ENCODE measurements at places on chromosomes 6 and 20. TPM values are rescaled to one million over a fixed set of nuclear protein-coding genes. Genes with fewer than 3 reads are reported as not detected.
A peak's percentile ranks its signal among the peaks of the same experiment; 100 is the strongest.

GRCh38 chr6:136180704-136181511 lies 69.2 kb downstream of the MTFR2 start:
- DNase-seq, result no peak

- no peak for DNase-seq
Observed at GRCh38 chr20:2331106-2331505, 35.3 kb downstream of the TGM3 start.

- no peak for DNase-seq
Observed at GRCh38 chr20:2816583-2817340, 598 bp downstream of the TMEM239 start.

GRCh38 chr6:96563853-96564252 lies 925 bp downstream of the FHL5 start:
- DNase-seq, result no peak

GRCh38 chr6:7547315-7547714 lies 5.8 kb downstream of the DSP start:
- no peak for DNase-seq

- no peak for DNase-seq
Observed at GRCh38 chr20:20321134-20321533, 46.8 kb upstream of the INSM1 start.

DNA sequence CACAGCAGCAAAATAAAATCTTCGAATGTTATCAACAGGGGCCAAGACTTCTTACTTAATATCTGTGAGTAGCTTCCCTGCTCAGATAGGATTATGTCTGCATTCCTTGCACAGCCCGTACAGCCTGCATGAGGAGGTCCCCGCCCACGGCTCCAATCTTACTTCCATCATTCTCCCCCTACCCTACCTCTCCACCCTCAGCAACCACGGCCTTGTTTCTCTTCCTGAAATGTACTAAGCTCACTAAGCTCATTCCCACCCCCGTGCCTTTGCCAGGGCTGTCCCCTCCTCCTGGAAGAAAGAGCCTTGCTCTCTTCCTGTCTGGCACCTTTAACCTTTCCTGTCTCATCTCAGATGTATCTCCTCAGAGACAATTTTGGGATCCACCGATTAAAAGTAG lies 120.4 kb downstream of the BCAS1 start:
- no peak for DNase-seq

DNA sequence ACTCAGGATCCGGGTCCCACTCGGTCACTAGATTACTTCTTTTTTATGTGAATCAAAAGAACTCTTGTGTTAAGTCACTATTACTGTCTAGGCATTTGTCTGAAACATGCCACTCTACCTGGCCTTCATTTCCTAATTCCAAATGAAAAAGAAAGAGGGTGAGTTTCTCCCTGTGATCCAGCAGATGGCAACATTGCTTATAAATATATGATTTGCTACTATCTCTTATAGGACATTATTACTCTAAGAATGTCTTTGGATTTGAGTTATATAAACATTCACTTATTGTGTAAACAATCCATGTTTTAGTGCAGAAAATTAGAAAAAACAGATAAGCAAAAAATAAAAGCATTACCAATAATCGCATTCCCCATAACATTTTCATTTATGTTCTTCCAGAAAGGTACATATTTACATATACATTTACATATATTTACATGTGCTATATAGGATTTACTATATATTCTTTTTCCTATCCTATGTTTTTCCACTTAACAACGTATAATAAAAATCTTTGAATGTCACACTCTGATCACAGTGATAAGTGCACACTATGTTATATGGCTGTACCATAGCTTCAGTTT lies 66.9 kb downstream of the FAXC start:
- DNase-seq, result peak; percentile 73

DNA sequence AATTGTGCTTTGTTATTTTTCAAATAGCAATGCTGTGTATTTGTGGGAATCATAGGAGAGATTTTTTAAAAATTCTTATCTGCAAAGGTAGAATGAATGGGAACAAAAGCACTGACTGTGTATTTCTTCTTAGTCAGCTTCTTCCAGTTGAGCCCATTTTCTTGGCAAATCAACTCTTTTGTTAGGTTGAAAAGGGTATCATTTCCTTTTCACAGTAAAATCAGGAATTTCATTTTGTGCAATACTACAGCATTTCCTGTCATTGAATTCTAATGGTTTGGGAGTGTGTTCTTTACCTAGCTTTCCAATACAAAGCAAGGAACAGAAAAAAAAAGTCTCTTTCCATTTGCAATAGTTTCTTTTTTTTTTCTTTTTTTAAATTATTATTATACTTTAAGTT lies 19.0 kb upstream of the EXOC2 start:
- DNase-seq, result no peak

DNA sequence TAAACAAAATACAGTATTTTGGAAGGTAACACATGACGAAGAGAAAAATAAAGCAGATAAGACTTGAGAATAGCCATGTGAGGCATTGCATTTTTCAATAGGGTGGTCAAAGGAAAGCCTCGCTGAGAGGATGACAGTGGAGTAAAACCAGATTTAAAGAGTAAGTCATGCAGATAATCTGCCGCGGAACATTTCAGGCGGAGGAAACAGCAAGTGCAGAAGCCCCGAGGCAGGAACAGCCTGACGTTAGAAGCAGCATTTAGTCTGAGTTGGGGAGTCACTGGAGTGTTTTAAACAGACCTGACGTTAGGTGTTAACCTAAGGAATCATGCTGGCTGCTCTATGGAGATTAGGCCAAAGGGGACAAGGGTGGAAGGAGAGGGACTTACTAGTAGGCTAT lies 65.0 kb upstream of the VSTM2L start:
- no peak for DNase-seq

DNA sequence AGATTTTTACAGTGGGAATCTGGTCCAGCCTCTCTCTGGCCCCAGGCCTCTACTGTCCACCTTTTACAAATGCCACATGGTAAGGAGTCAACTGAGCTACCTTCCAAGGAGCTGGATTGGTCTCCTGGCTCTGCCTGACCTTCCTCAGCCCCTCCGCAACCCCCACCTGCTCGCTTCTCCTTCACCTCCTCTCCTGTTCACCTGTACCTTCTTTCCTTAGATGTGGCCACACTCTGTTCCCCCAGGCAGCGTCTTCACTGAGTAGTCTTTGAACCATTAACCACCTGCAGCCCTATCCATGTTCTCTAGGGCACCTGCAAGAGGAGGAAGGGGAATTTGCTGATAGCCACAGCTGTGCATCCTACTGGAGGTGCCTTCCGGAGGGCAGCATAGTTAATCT lies 55.3 kb upstream of the DDR1 start:
- DNase-seq, result no peak

GRCh38 chr20:31652917-31653396 lies 15.2 kb downstream of the COX4I2 start:
- no peak for DNase-seq

DNA sequence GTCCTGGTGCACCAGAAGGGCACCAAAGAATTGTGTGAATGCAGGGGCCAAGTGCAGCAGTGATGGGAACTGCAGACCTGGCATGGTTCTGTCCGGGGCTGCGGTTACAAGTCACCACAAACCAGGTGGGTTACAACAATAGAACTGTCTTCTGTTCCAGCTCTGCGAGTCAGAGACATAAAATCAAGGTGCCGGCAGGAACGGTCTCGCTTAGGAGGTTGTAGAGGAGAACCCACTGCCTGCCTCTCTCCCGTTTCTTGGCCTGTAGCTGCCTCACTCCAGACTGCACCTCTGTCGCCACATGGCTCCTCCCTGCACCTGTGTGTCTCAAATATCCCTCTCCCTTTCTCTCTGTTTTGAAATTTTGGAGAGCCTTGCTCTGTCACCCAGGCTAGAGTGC lies 143.3 kb downstream of the TAF4 start:
- no peak for DNase-seq

DNA sequence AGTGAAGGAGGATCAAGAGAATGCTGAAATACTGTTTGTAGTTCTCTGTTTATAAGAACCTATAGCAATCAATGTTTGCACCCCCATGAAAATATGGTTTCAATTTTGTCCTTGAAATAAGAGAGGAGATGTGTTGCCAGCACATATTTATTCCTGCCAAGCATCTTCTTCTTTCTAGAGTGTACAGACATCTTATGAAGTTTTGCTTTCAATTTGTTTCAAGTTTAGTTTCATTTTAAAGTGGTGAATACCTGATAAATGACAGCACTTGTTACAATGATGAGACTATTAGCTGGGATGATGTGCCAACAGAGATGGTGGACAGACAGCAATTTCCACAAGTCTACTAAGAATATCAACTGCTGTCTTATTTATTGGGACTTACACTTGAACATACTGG lies 39.2 kb upstream of the CENPW start:
- DNase-seq, result no peak

DNA sequence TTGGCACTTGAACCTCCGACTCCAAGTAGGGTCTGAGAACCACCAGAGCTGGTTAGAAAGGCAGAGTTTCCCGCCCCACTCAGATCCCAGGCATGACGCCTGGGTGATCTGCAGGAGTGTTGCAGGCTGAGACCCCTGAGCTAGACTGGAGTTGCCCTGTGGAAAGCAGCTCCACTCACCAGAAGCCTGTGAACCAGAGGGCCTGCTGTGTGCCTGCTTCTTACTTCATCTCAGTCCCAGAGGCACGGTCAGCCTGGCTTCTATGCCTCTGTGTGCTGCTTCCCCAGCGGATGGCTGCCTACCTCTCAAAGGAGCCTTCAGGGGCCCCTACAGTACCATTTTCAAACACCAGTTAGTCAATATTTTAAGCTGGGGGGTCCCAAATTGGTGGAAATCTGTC lies 15.6 kb upstream of the CCN6 start:
- DNase-seq, result no peak

DNA sequence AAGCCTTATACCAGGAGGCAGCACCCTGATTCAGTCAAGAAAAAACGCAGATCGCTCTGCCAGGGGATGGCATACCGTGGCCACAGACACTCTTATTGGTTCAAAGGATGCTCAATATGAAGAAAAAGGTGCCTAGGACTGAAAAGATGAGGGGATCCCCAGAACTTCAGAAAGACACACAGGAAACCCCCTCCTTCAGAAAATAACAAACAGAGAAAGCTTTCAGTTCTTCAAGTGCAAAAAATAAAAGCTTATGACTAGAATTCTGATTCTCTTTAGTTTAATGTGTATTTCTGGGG lies 17.7 kb upstream of the MYB start:
- no peak for DNase-seq

- no peak for DNase-seq
Observed at GRCh38 chr20:20076297-20077065, 24.1 kb downstream of the CFAP61 start.

- no peak for DNase-seq
Observed at GRCh38 chr6:3305831-3306230, 47.1 kb downstream of the PSMG4 start.

DNA sequence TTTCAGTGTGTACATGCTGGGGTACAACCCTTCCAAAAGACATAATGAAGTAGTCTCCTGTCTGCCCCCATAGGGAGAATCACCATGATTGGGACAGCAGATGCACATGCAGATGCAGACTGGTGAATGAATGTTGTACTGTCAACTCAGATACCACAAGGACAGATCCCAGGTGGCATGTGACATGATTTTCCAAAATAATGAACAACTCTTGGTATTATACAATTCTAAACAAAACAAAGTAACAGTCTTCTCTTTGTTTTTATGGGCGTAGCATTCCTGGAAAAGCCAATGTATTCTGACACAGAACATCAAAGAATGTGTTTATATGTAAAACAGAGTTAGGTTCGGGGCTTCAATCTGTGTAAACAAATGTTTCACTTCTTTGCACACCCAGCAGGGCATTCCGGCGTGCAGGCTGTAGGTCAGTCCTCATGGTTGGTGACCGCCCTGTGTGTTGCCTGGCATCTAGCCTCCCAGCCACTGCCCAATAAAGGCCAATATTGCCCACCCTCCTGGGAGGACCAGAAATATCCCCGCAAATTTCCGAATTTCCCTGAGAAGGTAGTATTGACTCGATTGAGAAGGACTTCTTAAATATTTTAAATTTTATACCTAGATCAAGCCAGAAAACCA lies 127.7 kb downstream of the KLHL32 start:
- no peak for DNase-seq

DNA sequence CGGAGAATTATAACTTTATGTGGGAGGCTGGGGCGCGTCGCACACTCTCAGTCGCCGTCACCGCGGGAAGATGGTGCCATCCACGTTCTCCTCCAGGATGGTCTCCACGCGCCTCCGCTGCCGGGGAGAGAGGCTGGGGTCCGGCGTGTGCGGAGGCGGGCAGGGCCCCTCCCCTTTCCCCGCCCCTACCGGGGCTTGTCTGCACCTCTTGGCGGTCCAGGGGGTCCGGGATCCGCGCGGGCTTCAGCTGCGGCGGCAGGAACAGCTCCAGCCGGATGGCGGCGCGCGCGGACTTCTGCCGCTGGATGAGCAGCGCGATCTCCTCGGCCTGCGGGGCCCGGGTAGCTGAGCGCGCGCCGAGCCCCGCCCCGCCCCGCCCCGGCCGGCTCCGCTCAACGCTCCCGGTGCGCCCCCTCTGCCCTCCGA lies 807 bp downstream of the LKAAEAR1 start:
- peak; percentile 91 for DNase-seq

DNA sequence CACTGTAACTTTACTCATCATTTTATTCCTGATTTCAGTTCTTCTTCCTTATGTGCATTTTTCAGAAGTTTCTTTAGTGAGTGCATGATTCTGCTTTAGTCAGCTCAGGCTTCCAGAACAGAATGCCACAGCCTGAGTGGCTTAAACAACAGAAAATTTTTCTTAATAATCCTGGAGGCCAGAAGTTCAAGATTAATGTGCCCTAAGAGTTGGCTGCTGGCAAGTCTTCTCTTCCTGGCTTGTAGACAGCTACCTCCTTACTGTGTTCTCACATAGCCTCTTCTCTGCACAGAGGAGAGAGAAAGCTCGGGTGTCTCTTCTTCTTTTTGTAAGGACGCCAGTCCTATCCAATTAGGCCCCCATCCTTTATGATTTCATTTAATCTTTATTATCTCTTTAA lies 443.1 kb upstream of the RGS17 start:
- DNase-seq, result no peak

- DNase-seq, result no peak
Observed at GRCh38 chr6:67679566-67680296, 955.4 kb upstream of the ADGRB3 start.

Gene ZNF318
- 17.7 TPM for total RNA-seq

Gene IL17F
- not detected for total RNA-seq

Gene MAP7
- total RNA-seq, result 19.7 TPM

Gene MCHR2
- 0.20 TPM for total RNA-seq

Gene C6orf118
- total RNA-seq, result 20.7 TPM

Gene COL19A1
- 6.7 TPM for total RNA-seq

Gene SIRPB1
- total RNA-seq, result not detected

Gene DEFB121
- total RNA-seq, result not detected

Gene SNAP25
- total RNA-seq, result 72.1 TPM

Gene SLC32A1
- 18.5 TPM for total RNA-seq

Gene SIRPG
- not detected for total RNA-seq

Gene ZBP1
- total RNA-seq, result 0.06 TPM

Gene RBBP9
- total RNA-seq, result 31.5 TPM

Gene C6orf132
- total RNA-seq, result 0.28 TPM

Gene TOX2
- total RNA-seq, result 2.8 TPM

Gene C6orf58
- 0.17 TPM for total RNA-seq

Gene BNIP5
- 0.06 TPM for total RNA-seq

Gene PRR18
- 5.3 TPM for total RNA-seq
